Cardiac muscle cell (in vitro differentiated cells and primary cell): ENCODE measurements at places on chromosomes 2 and 18. TPM values are rescaled to one million over a fixed set of nuclear protein-coding genes. Genes with fewer than 3 reads are reported as not detected.

Gene FMNL2
- 8.6 and 11.7 TPM in 2 replicates for total RNA-seq

Gene SLC11A1
- 0.25 and 0.63 TPM in 2 replicates for total RNA-seq

Gene RAB12
- total RNA-seq = 80.1 and 83.9 TPM in 2 replicates

Gene CRACDL
- 0.04 and 0.06 TPM in 2 replicates for total RNA-seq

DNA sequence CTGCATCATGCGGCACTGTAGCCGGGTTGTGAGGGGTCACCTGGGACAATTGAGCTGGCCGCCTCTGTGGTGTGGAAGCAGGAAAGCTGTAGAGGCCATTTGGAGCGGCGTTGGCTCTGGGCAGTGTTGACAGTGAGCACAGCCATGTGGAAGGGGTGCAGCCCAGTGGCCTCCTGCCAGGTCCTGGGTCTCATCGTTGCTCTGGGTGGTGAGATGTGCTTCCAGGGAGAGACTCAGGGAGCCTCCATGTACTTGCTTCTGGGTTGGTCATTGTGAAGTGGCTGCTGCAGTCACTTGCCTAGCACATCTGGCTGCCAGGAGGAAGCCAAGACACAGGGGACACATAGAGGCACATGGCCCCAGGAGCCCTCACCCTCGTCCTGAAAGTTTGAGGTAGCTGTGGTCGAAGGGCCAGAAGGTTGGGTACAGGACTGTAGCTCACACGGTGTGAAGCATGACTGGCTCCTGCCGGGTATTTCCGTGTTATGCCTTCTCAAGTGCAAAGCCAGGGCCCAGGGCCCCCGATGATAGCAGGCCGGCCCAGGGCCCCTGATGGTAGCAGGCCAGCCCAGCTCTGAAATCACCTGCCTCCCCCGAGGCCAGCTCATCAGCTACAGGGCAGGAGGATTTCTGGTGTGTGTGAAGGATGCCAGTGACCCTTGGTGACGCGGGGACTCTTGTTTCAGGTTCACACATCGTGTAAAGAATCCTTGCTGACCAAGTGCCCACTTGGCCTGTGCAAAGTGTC is 82.6 kb downstream of the DGKD start:
- no peaks in the 10 kb centered on the region for H3K27me3 ChIP-seq
- no peak overlapping the region for H3K4me3 ChIP-seq
- H3K36me3 ChIP-seq = no peaks in the 10 kb centered on the region
- H3K27ac ChIP-seq = no peak overlapping the region

DNA sequence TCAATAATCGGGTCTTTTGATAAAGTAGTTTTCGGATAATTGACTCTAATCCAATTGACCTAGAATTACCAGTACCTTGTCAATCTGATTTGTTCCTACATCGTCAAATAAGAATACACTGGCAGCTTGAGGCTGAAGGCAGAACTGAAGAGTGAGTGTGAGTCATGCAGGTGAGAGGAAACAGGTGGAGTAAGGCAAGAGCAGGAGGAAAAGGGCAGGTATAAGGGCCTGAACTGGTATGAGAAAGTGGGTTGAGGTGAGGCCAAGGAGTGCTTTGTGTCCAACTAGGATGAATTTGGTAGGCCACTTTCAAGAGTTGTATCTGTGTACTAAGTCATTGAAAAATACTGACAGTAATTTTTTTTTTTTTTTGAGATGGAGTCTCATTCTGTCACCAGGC is 186.0 kb downstream of the ZNF385B start:
- no peak overlapping the region for H3K27ac ChIP-seq
- H3K36me3 ChIP-seq = no peaks in the 10 kb centered on the region
- H3K4me3 ChIP-seq = no peak overlapping the region

DNA sequence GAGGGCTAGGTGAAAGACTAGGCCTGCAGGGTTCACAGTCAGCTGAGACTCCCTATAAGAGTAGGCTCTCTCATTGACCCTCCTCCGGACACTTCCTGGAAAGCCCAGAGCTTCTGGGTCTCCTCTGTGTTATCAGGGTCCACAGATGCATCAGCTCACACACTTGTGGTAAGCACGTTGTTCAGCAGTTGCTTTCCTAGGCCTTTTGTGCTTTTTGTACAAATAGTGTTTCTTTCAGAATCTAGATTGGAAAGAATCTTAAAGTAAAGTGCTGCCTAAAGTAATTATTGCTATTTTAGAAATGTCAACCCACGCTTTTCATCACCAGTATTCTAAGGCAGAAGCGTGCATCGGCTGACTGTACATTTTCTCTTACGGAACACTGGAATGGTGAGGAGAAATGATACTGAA is 15.5 kb downstream of the SLC9A2 start:
- H3K4me3 ChIP-seq = no peak overlapping the region
- no peaks in the 10 kb centered on the region for H3K4me1 ChIP-seq
- no peak overlapping the region for H3K27ac ChIP-seq
- peaks cover under 1% of the 10 kb centered on the region for H3K27me3 ChIP-seq

GRCh38 chr2:198558176-198558575 is 753.8 kb downstream of the PLCL1 start:
- no peaks in the 10 kb centered on the region for H3K4me1 ChIP-seq
- H3K27ac ChIP-seq = no peak overlapping the region
- no peaks in the 10 kb centered on the region for H3K36me3 ChIP-seq
- H3K4me3 ChIP-seq = no peak overlapping the region

- H3K27me3 ChIP-seq = no peaks in the 10 kb centered on the region
- H3K36me3 ChIP-seq = no peaks in the 10 kb centered on the region
- peak; percentile 2 for DNase-seq
- no peaks in the 10 kb centered on the region for H3K4me1 ChIP-seq
- no peak overlapping the region for H3K27ac ChIP-seq
- H3K4me3 ChIP-seq = no peak overlapping the region
These were observed 84.7 kb downstream of the ZNF407 start for GRCh38 chr18:74682141-74682990.

DNA sequence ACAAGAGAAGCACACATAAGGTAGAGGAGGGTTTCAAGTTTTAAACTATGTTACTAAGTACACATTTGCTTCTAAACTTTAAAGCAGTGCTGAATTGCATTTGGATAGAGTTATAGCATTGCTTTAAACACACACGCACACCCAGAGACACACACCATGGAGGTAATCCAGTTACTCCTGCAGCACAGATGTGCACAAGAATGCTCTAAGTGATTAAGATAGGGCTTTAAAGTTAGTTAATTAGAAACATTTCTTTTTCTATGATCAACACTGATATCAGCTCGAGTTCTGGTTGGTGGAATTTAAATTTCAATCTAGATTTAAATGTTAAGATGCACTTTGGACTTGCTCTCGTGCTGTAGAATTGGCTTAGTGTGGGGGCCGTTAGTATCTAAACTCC is 492.3 kb downstream of the ZEB2 start:
- DNase-seq = no peak
- no peak overlapping the region for H3K4me3 ChIP-seq
- H3K36me3 ChIP-seq = no peaks in the 10 kb centered on the region

- no peaks in the 10 kb centered on the region for H3K27me3 ChIP-seq
- DNase-seq = no peak
- no peak overlapping the region for H3K4me3 ChIP-seq
These were observed 95.6 kb upstream of the CDC42EP3 start for GRCh38 chr2:37767046-37767445.
